ENCODE measurements at places on chromosomes 4 and X.

GRCh38 chrX:105017641-105018040 lies 202.9 kb downstream of the TEX13A start:
- H3K4me1 ChIP-seq = no peaks in the 10 kb centered on the region
- no peaks in the 10 kb centered on the region for H3K36me3 ChIP-seq
- no peak overlapping the region for H3K27ac ChIP-seq
- no peak overlapping the region for H3K4me3 ChIP-seq
- DNase-seq = no peak
- H3K27me3 ChIP-seq = no peaks in the 10 kb centered on the region

GRCh38 chrX:118324588-118324987 lies 21.3 kb upstream of the WDR44 start:
- no peak overlapping the region for H3K4me3 ChIP-seq
- H3K27me3 ChIP-seq = no peaks in the 10 kb centered on the region
- H3K27ac ChIP-seq = no peak overlapping the region
- no peaks in the 10 kb centered on the region for H3K4me1 ChIP-seq
- H3K36me3 ChIP-seq = no peaks in the 10 kb centered on the region

DNA sequence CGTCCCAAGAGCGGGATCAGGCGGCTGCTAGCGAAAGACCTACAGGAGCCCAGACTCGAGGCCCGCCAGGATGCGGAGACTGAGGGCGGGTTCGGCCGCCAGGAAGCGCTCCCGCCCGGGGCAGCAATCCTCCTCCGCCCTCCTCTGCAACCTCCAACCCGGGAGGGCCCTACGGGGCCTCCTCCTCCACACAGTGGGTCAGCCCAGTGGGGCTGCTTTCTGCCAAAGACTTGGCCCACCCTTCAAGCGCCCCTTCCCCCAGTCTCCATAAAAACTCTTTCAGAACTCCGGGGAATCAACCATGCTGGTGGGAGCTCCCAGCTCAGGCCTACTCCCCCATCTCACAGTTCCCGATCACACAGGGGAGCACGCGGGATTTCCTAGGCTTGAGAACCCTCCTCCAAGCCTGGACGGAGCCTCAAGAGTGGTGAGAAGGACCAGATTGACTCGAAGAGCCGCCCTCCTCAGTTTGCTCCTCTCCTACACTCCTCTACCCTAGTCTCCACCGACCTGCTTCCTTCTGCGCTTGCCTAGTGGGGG lies 77.5 kb downstream of the RLIM start:
- DNase-seq = no peak
- H3K27ac ChIP-seq = no peak overlapping the region
- H3K4me3 ChIP-seq = peak overlapping the region; percentile 44
- H3K36me3 ChIP-seq = no peaks in the 10 kb centered on the region
- peaks cover 17% of the 10 kb centered on the region for H3K4me1 ChIP-seq
- no peaks in the 10 kb centered on the region for H3K27me3 ChIP-seq

GRCh38 chr4:98377559-98377958 lies 116.4 kb downstream of the RAP1GDS1 start:
- DNase-seq = no peak
- no peaks in the 10 kb centered on the region for H3K27me3 ChIP-seq
- no peak overlapping the region for H3K4me3 ChIP-seq
- no peak overlapping the region for H3K27ac ChIP-seq
- peaks cover 6% of the 10 kb centered on the region for H3K36me3 ChIP-seq

GRCh38 chrX:119071381-119071780 lies 1.4 kb upstream of the CT47C1 start:
- H3K4me1 ChIP-seq = no peaks in the 10 kb centered on the region
- H3K4me3 ChIP-seq = no peak overlapping the region
- DNase-seq = no peak
- H3K27me3 ChIP-seq = no peaks in the 10 kb centered on the region
- no peak overlapping the region for H3K27ac ChIP-seq

DNA sequence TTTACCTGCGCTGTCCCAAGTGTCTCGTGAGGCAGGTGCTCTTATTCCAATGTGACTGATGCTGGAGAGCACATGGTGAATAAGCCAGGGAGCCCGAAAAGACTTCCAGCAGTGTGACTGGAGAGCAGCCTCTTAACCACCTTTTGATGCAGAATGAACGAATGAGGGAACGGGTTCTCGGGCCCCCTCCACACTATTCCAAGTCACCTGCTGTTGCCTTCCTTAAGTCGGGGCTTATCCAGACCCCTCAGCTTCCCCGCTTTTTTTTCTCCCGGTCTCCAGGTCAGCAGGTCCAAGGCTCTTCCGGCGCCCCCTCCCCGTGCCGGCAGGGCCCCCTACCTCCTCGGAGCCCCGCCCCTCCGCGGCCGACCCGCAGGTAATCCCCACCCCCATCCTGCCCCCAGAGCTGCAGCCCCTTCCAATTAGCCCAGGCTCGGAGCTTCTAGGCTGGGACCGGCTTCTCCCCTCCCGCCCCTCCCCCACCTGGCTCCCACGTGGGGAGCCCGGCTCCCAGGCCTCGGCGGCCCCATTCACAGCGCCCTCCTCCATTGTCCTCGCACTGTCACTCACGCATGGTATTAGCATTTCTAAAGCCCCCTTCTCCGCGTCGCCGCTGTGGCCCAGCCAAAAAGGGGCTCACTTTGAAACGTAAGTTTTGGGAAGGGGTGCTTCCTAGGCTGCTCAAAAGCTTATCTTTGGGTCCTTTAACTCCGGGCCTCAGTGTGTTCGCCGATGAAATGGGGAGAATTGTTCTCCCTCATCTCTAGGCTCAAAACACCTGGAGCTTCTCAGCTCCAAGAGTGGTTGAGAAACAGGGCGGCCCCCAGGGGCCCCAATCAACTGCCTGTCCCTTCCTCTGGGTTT lies 56.2 kb upstream of the PJA1 start:
- no peaks in the 10 kb centered on the region for H3K27me3 ChIP-seq
- no peaks in the 10 kb centered on the region for H3K4me1 ChIP-seq
- no peaks in the 10 kb centered on the region for H3K36me3 ChIP-seq
- no peak for DNase-seq
- no peak overlapping the region for H3K27ac ChIP-seq

DNA sequence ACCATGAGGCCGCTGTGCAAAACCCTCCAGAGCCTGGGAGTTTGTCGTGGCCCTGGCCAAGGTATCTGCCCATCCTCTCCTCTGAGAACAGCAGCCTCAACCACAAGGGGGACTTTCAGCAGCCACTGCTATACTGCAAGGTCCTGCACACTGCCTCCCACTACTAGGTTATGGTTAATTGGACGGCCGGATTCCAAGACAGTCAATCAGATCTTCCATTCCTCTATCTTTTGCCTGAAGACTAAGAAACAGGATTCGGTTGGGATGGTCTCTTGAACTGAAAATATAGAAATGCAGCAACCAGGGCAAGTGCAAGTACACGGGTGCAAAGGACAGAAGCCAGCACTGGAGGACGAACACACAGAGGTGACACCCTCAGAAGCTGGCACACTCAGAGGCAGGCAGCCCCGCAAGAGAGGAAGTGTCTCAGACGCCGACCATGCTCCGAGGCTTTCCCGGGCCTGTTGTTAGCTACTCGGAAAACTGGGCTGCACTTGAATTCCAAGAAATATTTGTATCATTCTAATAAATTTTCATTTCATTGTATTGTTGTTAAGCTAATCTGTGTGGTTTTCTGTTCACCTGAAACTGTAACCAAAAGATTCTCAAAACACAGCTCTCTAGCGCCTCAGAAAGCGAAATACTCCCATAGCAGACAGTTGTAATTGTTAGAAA lies 63.3 kb downstream of the AFAP1 start:
- no peaks in the 10 kb centered on the region for H3K4me1 ChIP-seq
- peaks cover 6% of the 10 kb centered on the region for H3K27me3 ChIP-seq
- no peak overlapping the region for H3K27ac ChIP-seq
